NCI-H1436 (cell line): ENCODE measurements at places on chromosomes 13 and 19.

GRCh38 chr13:24274452-24275021 lies 34.8 kb upstream of the C1QTNF9 start:
- DNase-seq: no peak

DNA sequence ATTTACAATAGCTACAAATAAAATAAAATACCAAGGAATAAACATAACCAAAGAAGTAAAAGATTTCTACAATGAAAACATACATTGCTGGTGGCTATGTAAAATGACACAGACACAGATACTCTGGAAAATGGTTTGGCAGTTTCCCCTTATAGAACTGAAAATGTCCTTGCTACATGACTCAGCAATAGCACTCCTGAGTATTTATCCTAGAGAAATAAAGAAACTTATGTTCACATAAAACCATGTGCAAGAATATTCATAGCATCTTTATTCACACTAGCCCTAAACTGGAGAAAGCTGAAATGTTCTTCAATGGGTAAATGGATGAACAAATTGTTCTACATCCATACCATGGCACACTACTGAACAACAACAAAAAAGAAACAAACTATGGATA lies 100.2 kb upstream of the RFC3 start:
- no peak for DNase-seq

DNA sequence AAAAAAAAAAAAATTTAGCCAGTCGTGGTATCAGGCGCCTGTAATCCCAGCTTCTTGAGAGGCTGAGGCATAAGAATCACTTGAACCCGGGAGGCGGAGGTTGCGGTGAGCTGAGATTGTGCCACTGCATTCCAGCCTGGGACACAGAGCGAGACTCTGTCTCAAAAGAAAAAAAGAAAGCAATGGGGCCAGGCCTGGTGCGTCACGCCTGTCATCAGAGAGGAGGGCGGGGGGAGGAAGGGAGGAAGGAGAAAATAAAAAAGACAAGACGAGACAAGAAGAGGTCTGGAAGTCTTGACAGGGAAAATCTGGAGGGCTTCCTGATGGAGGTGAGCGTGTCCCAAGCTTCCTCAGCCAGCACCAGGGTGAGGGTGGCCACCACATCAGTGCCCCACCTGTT lies 54.9 kb upstream of the PTPRS start:
- DNase-seq: no peak

DNA sequence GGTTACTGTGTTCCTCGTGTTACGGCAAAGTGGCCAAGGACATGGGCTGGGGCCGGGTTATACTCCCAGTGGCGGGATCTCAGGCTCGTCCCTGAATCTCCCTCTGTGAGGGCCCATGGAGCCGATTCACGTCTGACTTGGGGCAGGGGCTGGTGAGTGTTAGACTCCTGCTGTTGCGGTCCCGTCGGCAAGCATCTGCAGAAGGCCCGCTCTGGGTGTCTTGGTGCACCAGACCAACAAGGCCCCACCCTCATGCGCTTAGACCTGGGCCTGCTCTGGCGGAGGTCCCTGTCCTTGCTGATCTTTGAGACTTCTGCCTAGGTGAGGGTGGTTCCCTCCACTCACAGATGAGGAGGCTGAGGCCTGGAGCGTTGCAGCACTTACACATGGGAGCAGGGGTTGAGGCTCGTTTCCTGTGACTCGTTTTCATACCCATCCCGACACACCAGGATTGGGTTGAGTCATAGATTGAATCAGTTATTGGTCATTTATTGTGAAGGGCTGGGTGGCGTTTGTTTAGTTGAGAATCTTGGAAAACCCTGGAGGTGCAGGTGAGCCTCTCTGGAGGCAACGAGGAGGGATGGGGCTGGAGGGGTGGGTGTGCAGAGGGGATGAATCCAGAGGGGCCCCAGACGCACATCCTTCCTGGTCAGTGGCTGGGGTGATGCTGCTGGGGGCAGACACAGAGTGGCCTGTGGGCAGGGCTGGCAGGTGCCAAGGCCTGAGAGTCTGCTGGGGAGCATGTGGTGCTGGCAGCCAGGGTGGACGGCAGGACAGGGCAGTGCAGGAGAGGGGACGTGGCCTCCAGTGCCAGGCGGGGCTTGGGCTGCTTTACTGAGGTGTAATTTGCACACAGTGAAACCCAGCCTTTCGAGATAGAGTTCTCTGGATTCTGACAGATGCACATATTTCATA lies 4.6 kb downstream of the EPN1 start:
- no peak for DNase-seq

GRCh38 chr19:23071147-23071511 lies 45.7 kb upstream of the ZNF730 start:
- no peak for DNase-seq
